Glutamatergic neuron (in vitro differentiated cells): ENCODE measurements at places on chromosomes 2 and 18.

- no peak for DNase-seq
Measured at GRCh38 chr18:32373505-32373904, 97.2 kb downstream of the GAREM1 start.

GRCh38 chr2:138522556-138522955, 21.0 kb downstream of the SPOPL start:
- no peak for DNase-seq

DNA sequence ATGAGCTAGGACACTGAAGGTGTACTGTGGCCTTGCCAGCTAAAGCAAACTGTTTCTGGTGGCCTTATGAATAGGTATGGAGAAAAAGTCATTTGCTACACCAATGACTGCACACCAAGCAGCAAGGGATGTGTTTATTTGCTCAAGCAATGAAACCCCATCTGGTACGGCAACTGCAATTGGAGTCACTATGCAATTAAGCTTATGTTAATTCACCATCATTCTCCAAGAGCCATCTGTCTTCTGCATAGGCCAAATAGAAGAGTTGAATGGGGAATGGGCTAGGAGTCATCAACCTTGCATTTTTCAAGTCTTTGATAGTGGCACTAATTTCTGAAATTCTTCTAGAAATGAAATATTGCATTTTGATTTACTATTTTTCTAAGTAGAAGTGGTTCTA, 372.0 kb downstream of the KCNJ3 start:
- no peak for DNase-seq

DNA sequence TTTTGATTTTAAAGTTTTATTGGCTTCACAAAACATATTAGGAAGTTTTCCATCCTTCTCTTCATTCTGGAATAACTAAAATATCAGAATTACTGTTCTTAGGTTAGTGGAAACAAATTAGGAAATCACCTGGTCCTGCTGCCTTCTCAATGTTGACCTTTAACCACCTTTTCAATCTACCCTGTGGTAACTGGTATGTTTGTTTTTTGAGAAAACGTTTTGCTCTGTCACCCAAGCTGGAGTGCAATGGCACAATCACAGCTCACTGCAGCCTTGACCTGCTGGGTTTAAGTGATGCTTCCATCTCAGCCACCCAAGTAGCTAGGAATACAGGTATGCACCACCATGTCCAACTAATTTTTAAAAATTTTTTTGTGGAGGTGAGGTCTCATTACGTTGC, 28.4 kb downstream of the ACYP2 start:
- DNase-seq: no peak
